CD4-positive, alpha-beta T cell treated with Interleukin-15 for 1 hour (primary cell): ENCODE measurements at places on chromosomes 11 and 22.

DNA sequence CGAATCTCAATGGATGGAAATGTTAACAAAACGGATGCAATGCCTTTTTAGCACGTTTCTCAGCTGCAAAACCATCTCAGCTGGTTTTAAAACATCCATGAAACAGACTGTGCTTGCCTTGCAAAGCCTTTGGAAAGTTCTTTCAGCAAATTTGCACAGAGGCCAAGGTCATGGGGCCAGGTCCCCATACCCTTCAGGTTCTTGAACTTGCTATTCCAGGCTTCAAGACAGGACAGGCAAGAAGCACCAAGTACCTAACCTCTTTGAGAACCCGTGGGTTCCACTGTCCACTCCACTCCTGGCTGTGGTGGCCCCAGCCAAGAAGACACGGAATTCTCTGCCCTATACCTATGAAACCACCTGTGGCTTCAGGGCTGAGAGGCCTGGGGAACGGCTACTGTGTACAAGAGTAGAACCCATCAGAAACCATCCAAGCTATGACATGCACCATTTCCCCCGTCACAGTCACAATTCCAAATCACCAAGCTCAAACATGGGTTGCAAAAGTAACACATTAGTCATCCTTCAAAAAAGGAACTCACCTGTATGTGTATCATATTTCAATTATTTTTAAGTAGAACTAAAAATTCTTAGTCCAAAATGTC lies 17.0 kb downstream of the TNKS1BP1 start:
- DNase-seq = no peak

DNA sequence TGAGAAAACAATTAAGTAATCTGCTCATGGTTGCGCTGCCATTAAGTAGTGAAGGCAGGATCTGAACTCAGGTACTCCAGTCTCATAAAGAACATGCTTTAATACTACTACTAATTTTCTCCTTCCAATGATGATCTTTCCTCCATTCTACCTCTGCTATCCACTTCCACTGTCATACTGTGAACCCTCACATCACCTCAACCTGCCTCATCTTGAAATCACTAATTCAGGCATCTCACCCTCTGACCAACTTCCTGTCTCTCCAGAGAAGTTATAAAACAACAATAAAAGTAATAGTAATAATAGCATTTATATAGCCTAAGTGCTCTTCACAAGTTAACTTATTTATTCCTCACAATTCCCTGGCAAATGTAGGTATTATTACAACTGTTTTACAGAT lies 57.1 kb upstream of the PSMA1 start:
- DNase-seq = no peak

DNA sequence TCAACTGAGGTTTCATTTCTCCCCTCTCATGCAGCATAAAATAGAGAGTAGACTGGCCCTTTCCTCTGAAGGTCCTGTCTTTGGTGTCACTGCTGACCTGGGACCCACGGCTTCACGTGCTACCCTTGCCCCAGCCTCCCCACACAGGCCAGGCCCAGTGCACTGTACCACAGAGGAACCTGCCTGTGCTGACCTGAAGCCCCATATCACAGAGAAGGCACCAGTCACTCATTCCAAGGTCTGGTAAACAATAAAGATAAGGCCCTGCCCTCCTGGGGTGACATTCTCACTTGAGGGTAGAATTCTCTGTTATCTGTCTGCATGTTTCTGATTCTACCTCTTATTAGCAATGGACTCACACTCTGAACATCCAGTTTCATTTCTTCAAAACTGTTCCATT lies 51.3 kb downstream of the RPL27A start:
- no peak for DNase-seq

- DNase-seq = no peak
Observed at GRCh38 chr11:108606495-108607160, 13.1 kb upstream of the EXPH5 start.

DNA sequence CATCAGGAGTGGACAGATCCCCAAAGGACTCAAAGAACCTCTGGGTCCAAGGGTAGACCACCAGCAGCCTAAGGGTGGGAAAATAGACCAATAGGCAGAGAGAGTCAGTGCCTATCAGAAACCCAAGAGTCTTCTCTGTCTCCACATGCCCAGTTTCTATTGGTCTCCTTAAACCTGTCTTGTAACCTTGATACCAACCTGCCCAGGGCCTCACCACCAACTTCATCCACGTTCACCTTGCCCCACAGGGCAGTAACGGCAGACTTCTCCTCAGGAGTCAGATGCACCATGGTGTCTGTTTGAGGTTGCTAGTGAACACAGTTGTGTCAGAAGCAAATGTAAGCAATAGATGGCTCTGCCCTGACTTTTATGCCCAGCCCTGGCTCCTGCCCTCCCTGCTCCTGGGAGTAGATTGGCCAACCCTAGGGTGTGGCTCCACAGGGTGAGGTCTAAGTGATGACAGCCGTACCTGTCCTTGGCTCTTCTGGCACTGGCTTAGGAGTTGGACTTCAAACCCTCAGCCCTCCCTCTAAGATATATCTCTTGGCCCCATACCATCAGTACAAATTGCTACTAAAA lies at the start of gene HBB:
Gene HBB, minus strand, starts transcription at position 340 of the 579 bp plus-strand sequence. Its CDS starts 50 bp downstream, at position 290.
- no peak for DNase-seq

GRCh38 chr11:10607462-10608132 lies 39.1 kb upstream of the LYVE1 start:
- DNase-seq = no peak

GRCh38 chr11:68224606-68225005 lies 11.5 kb upstream of the KMT5B start:
- DNase-seq = no peak

DNA sequence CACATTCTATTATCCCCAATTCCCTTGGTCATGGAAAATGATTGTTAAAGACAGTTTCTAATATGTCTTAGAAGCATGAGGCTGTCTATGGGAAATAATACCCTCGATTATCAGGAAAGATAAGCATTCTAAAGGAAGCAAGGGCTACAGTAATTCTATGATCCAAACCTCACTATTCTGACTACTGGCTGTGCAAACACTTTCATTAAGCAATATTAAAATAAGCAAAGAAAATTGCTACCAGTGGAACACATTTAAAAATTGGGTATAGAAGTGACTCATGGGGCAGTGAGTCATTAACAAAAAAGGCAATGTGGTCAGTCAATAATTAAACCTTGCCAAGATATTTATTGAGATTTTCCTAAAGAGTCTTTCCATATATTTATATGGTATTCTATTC lies 1415.2 kb upstream of the TENM4 start:
- no peak for DNase-seq

DNA sequence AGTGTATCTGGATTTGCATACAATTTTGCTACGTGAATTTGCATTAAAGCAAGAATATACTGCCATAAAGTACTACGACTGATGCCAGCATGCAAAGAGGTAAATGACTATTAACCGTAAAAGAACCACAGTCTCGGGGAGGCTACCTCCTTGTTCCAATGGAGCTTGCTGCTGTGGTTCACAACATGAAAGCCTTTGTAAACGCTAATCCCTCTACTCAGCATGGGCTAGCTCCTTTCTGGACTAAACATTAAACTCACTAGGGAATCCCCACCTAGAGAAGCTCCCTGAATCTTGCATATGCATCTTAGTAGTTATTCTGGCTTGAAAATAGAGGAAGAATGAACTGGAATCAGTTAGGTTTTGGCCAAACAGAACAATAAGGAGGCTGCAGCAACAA lies 60.5 kb upstream of the ARHGAP32 start:
- DNase-seq = no peak

DNA sequence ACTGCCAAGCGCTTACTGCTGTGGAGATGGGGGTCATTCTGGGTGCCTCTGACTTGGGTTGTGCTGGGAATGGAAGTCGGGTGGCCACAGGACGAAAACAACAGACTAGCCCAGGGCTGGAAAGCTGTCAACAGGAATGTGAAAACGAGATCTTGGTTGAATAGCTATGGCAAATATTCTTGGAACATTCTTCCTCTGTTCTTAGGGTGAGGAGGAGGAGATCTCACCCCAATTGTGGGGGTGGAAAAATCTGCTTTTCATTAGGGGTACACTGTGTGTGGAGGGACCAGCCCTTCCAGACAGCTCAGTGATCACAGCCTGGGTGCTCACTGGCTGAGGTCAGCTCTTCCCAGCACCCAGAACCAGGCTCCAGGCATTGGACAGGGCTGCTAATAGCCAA lies 52.0 kb upstream of the PRSS23 start:
- DNase-seq = no peak
